ENCODE measurements at places on chromosomes 5 and 9.

- DNase-seq = no peak
These were observed 24.9 kb downstream of the PCDHGC5 start for GRCh38 chr5:141513627-141514329.

DNA sequence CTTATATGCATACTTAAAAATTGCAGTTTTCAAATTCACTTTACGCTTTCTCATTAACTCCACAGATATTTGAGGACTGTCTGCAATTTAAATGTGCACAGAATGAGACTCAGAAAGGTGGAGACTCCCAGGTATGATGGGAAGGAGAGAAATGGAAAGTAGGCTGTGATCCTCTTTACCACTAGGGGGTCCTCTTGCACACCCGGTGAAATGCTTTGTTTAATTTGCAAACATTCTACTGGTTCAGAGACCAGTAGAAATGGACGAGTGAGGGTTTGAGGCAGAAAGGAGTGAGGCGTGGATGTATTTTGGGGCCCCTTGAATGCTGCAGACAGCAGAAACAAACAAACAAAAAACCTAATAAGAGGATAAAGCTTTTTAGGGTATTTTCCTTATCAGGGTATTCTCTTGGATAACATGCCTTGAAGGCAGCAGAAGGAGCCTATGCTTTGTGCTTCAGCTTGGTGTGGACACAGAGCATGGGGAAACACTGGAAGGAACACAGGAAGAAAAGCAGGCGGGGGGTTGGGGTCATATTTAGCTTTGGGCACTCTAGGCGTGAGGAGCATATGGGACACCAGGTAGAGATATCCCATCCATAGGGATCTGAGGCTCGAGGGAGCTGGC is 410.1 kb downstream of the DMRT2 start:
- peak; percentile 4 for DNase-seq

- no peak for DNase-seq
These were observed 1.6 kb downstream of the REEP2 start for GRCh38 chr5:138440159-138441073.

DNA sequence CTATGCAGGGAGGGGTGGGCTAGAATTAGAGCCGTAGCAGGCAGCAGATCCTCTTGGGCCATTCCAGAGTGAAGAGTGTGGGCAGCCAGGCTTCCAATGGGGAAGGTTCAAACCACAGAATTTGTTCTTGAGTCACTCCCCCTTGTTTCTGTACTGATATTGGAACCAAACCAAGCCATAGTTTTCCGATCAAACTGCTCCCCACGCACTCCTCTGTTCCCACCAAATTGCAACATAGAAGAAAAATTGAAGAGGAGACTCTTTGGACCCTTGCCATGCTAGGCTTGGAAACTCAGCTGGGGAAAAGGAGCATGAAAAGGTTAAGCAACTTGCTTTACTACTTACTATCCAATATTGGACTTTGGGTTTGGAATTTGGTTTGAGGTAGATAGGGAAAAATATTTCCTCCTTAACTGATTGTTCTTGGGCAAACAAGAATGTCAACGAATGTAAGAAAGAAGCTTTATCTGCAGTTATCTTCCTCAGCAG is 165.8 kb upstream of the NR3C1 start:
- no peak for DNase-seq

GRCh38 chr5:143775258-143775657 is 36.7 kb upstream of the HMHB1 start:
- DNase-seq = no peak

- no peak for DNase-seq
These were observed 142.4 kb downstream of the ELAVL2 start for GRCh38 chr9:23683611-23684061.

- DNase-seq = no peak
These were observed 42.4 kb upstream of the CCDC112 start for GRCh38 chr5:115338851-115339250.

- DNase-seq = no peak
These were observed 59.7 kb downstream of the GGTA1 start for GRCh38 chr9:121439711-121440664.

DNA sequence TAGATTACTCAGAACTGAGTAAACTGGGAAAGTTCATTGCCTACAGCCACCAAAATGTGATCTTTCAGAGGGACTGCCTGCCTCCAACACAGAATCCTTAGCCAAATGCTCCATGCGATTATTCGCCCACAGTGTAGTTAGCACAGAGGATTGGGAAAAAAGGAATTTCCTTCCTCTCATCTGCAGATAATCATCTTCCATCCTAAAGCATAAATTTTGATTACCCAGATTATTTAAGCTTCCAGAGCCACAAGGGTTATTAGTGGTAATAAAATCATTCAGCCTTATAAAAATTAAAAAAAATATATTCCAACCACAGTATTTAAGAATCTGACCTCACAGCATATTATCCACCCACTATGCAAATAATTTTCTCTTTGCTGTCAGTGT is 285.3 kb upstream of the GRAMD2B start:
- DNase-seq = no peak

GRCh38 chr5:9042241-9042640 is 503.6 kb downstream of the SEMA5A start:
- DNase-seq = no peak

DNA sequence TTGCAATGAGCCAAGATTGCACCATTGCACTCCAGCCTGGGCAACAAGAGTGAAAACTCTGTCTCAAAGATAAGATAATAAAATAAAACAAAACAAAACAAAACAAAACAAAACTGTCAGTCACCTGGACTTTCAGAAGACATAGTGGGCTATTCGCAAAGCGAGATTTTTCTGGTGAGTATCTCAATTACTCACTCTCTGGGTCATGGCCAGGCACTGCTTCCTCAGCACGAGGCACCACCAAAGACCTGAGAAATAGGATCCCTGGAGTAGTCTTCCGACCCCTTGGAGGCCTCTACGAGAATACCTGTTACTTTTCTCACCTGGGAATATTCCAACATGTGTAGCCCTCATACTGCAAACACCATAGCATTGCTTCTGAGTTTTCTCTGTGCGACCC is 201.7 kb upstream of the ZNF618 start:
- DNase-seq = no peak

- DNase-seq = no peak
These were observed 87.8 kb downstream of the ZNF618 start for GRCh38 chr9:113963696-113964494.

DNA sequence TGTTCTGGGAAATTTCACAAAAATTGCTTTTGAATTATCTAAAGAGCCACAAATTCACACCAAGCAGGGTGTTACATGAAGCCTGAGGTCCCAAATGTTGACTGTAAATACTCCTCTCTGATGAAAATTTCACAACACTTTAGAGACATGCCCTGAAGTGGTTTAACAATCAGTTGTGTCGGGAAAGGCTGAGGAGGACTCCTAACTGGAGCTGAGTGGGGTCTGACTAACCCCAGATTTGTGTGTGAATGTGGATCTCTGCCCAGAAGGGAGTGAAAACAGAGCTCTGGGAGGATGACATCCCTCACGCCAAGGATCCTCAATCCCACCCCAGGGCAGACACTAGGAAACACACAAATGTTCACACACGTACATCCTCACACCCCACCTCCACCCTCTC is 31.1 kb upstream of the GRXCR2 start:
- DNase-seq = no peak

GRCh38 chr9:100472788-100473275 is at the start of gene TMEFF1:
Gene TMEFF1 (plus strand): TSS chr9:100473149. CDS start chr9:100473545, 396 bp downstream.
- peak; percentile 76 for DNase-seq

- DNase-seq = no peak
These were observed 618.4 kb downstream of the PDE4D start for GRCh38 chr5:59275170-59275509.

- DNase-seq = no peak
These were observed 79.7 kb upstream of the ICE1 start for GRCh38 chr5:5342784-5343183.

GRCh38 chr9:77883133-77883532 is 148.5 kb downstream of the GNAQ start:
- DNase-seq = no peak

DNA sequence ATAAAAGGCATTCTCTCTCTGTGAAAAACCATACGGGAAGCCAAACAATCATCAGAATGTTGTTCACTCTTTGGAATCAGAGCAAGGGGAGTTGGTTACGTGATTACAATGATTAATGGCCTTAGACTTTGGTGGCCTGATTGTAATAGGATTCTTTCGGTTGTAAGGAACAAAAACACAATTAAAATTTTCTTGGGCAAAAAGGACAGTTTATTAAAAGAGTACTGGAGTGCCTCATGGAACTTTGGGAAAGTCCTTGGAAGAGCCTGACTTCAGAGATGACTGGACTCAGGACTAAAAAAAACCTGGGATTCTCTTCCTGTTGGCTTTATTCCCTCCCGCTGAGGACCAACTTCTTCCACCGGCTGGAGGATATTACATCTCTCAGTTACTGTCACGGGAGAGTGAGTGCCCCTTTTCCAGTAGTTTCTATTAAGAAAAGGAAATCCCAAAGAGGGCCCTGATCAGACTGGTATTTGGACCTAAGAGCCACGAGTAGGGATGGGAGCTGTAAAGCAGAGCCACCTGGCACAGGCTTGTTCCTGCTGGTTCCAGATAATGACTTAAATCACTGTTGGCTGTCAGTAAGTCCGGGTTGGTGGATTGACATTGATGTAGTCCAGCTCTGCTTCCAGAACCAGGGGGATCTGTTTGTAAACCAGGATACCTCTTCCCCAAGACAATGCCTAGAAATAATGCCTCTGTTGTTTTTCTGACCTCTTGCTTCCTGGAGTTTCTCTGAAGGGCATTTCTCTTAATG is 53.9 kb downstream of the CFAP95 start:
- DNase-seq = peak; percentile 87

DNA sequence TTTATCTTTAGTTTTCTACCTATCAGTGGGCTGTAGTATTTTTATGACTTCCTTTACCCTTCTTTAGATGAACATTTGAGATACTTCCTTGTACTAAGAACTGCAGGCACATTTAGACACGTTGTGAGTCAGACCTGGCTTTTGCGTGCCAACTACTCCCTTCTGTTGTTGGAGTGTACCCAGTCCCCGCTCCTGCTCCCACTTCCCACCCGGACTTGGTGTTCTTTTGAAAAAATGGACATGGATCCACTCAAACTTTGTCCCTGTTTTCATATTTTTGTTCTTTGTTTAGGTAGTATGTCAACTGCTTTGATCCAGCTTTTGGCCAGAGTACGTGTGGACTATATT is 60.7 kb downstream of the PARP8 start:
- DNase-seq = no peak

DNA sequence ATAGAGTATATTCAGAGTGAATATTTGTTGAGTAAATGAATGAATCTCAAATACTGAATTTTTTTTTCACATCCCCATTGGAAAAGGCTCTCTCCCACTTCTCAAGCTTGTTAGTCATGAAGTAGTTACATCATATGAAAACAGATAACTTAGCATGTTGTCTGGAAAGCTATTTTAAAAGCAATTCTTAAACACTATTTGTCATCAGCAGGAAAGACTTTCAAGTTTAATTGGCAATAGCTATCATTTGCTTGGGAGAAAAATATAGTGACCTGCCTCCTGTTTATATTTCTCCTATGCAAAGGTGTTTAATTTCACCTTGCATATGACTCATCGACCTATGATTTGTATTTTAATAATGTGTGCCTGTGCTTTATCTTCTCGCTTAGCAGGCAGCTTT is 499.8 kb upstream of the GRIA1 start:
- no peak for DNase-seq

- DNase-seq = no peak
These were observed 11.5 kb upstream of the TGFBR1 start for GRCh38 chr9:99093492-99093791.

DNA sequence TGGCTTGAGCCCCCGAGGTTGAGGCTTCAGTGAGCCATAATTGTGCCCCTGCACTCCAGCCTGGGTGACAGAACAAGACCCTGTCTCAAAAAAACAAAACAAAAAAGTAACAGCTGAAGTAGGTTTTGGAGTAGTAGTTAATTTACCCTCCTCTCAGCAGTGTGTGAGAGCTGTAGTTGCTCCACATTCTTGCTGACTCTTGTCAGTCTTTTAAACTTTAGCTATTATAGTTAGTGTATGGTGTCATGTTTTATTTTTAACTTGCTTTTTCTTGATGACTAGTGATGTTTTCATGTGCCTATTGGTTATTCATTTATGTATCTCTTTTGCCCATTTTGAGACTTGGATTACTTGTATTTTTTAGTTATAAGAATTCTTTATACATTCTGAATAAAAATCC is 52.9 kb upstream of the DHFR start:
- no peak for DNase-seq

DNA sequence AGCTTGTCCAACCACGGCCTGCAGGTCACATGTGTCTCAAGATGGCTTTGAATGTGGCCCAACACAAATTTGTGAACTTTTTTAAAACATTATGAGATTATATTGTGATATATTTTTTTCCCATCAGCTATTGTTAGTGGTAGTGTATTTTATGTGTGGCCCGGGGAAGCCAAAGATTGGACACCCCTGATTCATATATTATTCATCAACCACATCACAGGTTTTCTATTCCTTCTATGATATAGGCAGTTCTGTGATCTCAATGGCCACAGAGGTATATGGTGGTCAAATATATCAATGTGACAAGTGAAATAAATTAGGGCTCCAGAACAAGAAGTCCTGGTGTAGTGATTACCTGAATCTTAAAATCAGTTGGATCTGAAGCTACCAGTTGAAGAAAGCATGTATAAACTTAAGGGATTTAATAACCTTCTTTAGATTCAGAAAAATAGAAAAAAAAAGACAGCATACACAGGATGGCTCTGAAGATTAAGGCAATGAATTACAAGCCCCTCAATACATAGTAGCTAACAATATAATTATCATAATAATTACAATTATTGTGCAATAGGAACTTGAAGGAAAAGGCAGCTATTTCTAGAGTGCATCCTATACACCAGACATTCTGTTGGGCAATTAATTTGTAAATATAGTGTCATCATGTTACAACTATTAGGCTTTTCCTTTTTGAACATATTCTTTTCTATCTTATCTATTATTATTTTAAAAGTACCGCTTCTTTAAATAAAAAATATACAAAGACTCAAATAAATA is 530.4 kb upstream of the PTPRD start:
- DNase-seq = no peak

DNA sequence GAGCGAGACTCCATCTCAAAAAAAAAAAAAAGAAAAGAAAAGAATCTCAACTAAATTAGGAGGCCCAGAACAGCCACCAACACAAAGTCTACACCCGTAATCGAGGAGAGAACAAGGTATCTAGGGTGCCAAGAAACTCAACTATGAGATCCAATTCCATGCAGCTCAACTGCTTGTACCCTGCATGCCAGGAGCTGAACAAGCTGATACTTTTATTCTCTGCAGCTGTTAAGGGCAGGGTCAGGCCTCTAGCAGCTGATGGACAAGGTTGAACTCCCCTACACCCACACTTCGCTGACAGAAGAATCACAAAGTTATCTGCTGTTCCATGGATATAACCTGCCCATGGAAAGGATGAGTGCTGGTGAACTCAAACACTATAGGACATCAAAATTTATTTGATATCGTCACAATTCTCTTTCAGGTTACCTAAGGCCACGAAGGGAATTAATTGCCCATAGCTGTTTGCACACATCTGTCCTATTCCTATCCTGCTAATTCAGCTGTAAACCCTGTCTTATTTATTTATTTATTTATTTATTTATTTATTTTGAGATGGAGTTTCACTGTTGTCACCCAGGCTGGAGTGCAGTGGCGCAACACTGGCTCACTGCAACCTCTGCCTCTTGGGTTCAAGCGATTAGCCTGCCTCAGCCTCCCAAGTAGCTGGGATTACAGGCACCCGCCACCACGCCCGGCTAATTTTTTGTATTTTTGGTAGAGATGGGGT is 20.7 kb downstream of the UBAP2 start:
- no peak for DNase-seq
